ENCODE measurements at places on chromosomes 5 and 9. TPM values are rescaled to one million over a fixed set of nuclear protein-coding genes. Genes with fewer than 3 reads are reported as not detected.

GRCh38 chr9:37551888-37552287 is 24.3 kb downstream of the FBXO10 start:
- no peaks in the 10 kb centered on the region for H3K36me3 ChIP-seq
- no peak overlapping the region for H3K4me3 ChIP-seq
- no peak for DNase-seq
- no peak overlapping the region for H3K27ac ChIP-seq
- no peaks in the 10 kb centered on the region for H3K4me1 ChIP-seq

DNA sequence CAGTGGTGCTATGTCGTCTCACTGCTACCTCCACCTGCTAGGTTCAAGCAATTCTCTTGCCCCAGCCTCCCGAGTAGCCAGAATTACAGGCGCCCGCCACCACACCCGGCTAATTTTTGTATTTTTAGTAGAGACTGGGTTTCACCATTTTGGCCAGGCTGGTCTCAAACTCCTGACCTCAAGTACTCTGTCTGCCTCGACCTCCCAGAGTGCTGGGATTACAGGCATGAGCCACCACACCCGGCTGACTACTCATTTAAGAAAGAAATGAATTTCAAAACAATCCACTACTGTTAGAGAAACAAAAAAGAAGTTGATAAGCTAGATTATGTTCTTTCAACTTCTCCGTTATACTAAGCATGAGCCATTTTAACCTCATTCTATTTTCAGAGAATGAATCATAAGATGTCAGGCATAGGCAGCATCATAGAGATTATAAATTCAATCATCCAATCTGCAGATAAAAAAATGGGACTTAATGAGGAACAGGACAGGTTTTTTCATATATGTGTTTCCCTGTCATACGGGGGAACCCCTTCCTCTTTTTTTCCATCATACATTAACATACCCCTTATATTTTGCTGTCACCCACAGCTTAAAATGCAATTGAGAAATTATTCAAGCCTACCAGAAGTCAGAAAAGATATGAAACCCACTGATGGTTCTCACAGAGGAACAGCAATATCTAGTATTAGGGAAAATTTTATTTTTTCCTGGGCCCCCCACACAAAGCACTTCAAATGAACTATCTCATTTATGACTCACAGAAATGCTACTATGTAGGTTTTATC is 26.5 kb upstream of the ADRB2 start:
- DNase-seq = no peak
- no peaks in the 10 kb centered on the region for H3K27me3 ChIP-seq
- H3K4me1 ChIP-seq = peaks cover 3% of the 10 kb centered on the region
- H3K36me3 ChIP-seq = no peaks in the 10 kb centered on the region
- no peak overlapping the region for H3K4me3 ChIP-seq

- DNase-seq = no peak
- no peak overlapping the region for H3K4me3 ChIP-seq
- peaks cover 15% of the 10 kb centered on the region for H3K36me3 ChIP-seq
- no peaks in the 10 kb centered on the region for H3K27me3 ChIP-seq
- no peak overlapping the region for H3K27ac ChIP-seq
Observed at GRCh38 chr9:745761-746380, 95.6 kb upstream of the DMRT1 start.

DNA sequence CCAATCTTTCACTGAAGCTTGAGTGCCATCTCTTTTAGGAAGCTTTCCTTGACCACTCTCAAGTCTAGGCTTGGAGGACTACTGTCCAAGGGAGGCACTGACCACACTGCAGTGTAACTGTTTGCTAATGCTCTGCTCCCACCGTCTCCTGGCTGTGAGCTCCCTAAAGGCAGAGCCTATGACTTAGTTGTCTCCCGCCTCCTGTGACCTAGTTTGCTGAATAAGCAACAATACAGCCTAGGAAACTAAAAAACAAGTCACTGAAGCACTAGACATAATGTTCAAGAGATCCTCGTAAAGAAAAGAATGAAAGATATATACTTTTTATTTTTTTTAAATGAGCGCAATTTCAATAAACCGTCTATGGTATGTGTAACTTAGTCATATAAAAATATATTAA is 31.4 kb downstream of the LIX1 start:
- no peak overlapping the region for H3K27ac ChIP-seq
- no peaks in the 10 kb centered on the region for H3K27me3 ChIP-seq
- no peak for DNase-seq
- peaks cover 12% of the 10 kb centered on the region for H3K4me1 ChIP-seq
- H3K36me3 ChIP-seq = no peaks in the 10 kb centered on the region
- no peak overlapping the region for H3K4me3 ChIP-seq

Gene RNF183
- total RNA-seq = not detected

DNA sequence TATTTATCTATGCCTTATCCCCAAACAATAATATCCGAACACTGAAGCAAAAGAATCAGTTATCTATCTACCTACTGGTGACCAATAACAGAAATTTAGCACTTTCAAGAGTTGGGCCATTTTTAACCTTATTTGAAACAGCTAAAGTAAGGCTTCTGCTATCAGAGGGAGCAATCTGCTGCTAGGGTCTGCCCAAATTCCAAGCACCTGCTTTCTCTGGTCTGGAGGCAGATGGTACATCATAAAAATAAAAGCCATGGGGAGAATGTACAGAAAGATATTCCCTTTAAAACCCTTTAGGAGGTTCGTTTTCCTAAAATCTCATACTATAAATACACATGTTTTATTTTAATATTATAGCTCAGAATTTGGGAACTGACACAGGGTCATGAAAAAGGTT is 37.7 kb upstream of the ARSB start:
- H3K4me1 ChIP-seq = peaks cover 9% of the 10 kb centered on the region
- H3K4me3 ChIP-seq = no peak overlapping the region
- no peak overlapping the region for H3K27ac ChIP-seq
- DNase-seq = no peak

DNA sequence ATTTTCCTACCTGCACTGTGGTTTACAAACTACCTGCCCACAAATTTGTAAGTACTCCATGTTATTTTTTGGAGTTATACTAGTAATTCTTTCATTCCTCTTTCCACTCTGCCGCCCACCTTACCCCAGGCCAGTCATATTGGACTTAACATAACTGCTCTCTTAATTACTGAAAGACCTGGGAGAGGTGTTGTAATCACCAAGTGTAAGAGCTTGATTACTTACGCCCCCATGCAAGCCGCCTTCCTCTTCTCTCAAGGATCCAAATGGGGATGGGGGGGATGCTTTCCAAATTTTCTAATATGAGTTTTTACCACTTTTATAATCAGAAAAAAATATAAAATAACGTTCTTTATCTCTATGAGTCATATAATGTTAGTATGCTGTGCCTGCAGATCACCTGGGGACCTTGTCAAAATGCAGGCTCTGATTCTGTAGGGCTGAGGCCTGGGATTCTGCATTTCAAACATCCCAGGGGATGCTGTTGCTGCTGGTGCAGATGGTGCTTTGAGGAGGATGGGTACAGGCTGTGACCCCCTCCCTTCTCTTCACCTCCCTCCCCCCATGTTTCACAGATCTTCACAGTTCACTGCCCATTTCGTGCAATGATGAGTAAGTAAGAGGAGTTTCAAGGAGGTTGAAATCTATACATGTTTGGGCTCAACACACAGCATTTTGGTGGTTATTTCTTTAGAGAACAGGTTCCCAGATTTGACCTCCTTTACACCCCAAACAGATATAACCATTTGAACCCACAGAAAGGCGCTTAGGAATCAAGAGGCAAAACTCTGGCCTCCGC is 87.3 kb downstream of the SEC61B start:
- no peaks in the 10 kb centered on the region for H3K36me3 ChIP-seq
- peaks cover 10% of the 10 kb centered on the region for H3K27me3 ChIP-seq
- DNase-seq = no peak
- H3K4me3 ChIP-seq = no peak overlapping the region
- no peak overlapping the region for H3K27ac ChIP-seq

- H3K27ac ChIP-seq = no peak overlapping the region
- H3K27me3 ChIP-seq = no peaks in the 10 kb centered on the region
- no peaks in the 10 kb centered on the region for H3K36me3 ChIP-seq
- DNase-seq = no peak
- H3K4me3 ChIP-seq = no peak overlapping the region
Observed at GRCh38 chr9:4292781-4293180, 7.1 kb downstream of the GLIS3 start.
